ENCODE measurements at places on chromosomes 16 and 17.

GRCh38 chr17:9968881-9969280 lies 63.8 kb upstream of the RCVRN start:
- no peak for DNase-seq

DNA sequence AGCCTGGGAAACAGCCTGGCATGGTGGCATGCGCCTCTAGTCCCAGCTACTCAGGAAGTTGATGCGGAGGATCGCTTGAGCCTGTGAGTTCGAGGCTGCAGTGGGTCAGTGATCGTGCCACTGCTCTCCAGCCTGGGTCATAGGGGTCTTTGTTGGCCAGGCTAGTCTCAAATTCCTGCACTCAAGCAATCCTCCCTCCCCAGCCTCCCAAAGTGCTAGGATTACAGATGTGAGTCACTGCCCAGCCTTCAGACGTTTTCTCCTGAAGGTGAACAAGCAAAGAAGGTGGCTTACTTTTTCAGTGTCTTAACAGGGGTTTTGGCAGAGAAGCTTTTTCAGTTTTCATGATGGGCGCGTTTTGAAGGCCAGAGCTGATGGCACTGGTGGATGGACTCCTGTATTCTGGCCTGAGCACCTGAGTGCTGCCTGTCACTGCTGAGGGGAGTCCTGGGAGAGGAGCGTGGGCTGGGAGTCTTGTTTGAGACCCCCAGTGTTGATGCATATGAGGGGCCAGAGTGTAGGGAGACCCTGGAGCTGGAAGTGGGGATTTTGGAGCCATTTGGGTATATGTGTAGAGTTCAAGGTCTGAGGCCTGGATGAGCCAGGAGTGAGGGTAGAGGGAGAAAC lies 41.4 kb downstream of the FOXK2 start:
- no peak for DNase-seq

GRCh38 chr16:85486256-85486915 lies 126.7 kb upstream of the GSE1 start:
- DNase-seq = no peak

DNA sequence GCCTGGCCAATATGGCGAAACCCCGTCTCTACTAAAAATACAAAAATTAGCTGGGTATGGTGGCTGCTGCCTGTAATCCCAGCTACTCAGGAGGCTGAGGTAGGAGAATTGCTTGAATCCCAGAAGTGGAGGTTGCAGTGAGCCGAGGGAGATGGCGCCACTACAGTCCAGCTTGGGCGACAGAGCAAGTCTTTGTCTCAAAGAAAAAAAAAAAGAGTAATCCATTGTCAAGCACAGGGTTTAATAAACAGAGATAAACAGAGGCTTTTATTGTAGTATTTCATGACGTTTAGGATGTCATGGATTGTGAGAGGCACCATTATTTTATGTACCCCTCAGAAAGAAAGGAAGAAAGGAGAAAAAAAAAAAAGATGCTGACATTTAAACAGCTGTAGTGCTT lies 75.2 kb upstream of the RNU2-1 start:
- DNase-seq = no peak

DNA sequence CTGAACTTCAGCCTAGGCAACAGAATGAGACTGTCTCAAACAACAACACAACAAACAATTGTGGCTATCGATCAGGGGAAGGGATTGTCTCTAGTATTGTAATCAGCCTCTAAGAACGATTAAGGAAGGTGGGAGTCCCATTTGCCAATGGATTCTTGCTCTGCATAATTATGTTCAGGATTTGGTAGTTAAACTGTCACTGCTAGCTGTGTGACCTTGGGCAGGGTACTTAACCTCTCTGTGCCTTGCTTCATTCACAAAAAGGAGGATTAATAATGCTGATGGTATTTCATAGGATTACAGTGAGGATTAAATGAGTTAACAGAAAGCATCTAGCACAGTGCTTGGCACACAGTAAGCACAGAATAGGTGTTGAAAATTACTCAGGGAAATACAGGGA lies 6.7 kb upstream of the SSTR2 start:
- no peak for DNase-seq

- no peak for DNase-seq
These were observed 27.1 kb downstream of the USP10 start for GRCh38 chr16:84726669-84727467.

DNA sequence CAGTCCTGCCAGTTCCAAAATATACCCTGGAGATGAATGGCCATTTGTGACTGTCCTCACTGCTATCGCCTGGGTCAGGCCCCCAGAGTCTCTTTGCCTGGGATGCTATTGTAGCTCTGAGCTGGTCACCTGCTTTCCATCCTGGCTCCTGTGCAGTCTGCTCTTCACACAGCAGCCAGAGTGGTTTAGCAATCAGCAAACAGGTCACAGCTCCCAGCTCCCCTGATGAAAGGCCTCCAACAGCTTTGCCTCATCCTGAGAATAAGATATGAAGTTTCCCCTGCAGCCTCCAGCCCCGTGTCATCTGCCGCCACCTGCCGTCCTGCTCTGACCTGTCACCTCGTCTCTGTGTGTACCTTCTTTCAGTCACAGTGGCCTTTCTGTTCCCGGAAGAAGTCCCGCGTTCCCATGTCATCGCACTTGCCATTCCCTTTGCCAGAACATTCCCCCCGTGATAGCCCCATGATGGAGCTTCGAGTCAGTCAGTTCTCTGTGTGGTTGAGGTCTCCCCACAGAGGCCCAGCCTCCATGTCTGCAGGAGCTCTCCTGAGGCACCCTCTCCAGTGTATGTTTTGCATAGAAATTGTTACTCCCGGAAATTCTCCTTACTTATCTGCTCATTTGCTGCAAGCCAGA lies 281.5 kb downstream of the SNX29 start:
- DNase-seq = no peak

DNA sequence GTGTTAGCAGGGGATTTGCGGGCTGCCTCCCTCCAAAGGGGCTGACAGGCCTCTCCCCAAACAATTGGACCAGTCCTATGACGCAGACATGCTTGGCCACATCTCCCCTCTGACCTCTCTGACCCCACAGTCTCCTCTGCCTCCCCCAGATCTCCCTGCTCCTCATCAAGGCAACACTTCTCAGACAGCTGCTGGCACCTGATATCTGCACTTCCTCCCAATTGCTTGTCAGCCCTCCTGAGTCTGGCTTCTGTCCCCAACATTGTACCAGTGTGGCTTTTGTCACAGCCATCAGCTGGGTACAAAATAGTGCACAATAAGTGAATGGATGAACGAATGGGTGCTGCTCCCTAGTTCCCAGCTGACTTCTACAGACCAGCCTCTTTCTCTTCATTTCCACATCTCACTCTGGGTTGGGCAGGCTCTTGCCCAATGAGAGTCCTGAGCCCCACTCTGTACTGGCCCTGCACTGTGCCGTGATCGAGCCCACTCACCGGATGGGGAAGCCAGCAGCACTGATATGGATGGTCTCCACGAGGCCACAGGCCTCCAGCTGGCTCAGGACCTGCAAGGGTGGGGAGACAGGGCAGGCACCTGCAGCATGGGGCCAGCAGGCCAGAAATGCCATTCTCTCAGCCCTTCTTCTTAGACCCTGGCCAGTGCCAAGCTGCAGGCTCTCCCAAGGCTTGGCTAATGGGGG lies 17.1 kb downstream of the ZNHIT3 start:
- no peak for DNase-seq

DNA sequence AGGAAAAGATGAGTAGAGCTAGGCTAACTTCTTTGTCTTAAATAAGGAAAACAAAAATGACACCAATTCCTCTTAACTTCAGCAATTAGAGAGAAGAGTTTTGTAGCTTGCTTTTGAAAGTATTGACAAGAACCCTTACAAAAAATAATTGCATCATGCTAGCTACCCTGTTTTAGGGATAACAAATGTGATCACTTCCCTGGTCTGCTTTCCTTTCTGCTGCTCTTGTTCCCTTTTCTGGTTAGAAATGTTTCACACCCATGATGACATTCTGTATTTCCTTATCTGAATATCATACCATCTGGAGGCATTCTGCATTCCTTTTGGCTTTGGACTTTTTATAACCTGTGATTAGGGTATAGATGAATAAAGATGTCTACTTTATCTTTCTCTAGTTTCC lies 9.9 kb upstream of the SMIM36 start:
- DNase-seq = no peak

GRCh38 chr17:42928714-42929496 lies 28.3 kb downstream of the G6PC1 start:
- DNase-seq = no peak

DNA sequence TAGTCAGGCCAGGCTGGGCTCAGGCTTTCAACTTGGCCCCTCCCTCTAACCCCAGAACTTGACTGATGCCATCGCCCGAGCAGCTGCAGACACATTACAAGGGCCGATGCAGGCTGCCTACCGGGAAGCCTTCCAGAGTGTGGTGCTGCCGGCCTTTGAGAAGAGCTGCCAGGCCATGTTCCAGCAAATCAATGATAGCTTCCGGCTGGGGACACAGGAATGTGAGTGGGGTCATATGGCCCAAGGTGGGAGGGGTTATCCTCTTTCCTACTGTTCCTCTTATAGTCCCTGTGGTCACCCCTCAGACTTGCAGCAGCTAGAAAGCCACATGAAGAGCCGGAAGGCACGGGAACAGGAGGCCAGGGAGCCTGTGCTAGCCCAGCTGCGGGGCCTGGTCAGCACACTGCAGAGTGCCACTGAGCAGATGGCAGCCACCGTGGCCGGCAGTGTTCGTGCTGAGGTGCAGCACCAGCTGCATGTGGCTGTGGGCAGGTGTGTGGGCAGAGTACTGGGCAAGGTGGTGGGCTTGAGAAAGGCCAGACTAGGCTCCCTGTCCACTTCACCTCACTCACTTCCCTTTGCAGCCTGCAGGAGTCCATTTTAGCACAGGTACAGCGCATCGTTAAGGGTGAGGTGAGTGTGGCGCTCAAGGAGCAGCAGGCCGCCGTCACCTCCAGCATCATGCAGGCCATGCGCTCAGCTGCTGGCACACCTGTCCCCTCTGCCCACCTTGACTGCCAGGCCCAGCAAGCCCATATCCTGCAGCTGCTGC lies 2.1 kb upstream of the NRN1L start:
- DNase-seq = no peak

- DNase-seq = peak; percentile 16
These were observed at the start of gene ARHGAP23 for GRCh38 chr17:38428112-38428642. TSS of gene ARHGAP23 (plus strand) at chr17:38428464. CDS start at chr17:38428486, 22 bp downstream.

DNA sequence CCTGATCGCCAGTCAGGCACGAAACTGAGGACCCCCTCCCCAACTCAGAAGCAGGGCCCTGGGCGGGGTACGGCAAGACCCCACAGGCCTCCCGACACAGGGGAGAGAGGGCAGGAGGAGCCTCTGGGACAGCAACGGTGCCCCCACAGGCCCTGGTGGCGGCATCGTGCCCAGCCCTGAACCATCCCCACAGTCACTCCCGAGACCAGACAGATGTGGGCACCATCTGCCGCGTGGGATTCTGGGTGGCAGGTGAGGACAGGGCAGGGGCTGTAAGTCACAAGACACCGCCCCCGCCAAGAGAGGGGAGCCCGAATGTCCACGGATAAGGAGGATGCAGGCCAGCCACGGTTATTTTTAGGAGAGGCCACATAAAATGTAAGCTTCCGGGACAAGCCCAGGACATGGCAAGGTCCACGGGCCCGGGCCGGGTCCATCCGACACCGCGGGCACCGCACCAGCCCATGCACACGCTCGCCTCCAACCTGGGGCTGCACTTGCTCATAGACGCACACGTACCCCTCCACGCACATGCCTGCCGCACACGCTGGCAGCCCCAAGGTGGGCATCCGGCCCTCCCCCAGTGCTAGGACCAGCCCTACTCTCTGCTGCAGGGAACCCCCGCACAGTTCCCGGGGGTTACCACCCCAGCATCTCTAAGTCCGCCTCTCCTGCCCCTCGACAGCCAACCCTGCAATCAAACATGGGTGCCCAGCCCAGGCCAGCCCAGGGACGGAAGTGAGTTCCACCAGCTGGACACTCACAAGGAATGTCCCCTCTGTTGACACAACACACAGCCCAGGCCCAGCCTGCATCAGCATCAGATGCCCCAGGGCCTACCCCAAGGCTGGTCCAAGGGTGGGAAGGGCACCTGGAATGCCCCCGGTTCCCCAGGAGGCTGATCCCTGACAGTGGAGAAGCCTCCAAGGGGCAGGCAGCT lies 8.2 kb upstream of the PVALEF start:
- DNase-seq = no peak

DNA sequence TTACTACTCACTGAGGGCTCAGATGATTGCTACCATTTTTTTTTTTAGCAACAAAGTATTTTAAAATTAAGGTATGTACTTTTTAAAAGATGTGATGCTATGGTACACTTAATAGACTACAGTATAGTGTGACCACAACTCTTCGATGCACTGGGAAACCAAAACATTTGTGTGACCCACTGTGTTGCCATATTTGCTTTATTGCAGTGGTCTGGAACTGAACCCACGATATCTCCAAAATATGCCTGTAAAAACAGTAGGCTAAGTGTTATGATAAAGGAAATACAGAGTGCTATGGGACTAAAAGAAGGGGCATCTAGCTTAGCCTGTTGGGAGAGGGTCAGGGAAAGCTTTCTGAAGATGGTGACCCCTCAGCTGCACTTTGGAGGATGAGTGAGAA lies 41.6 kb upstream of the HNF1B start:
- DNase-seq = no peak

- peak; percentile 33 for DNase-seq
These were observed 774 bp upstream of the MAF start for GRCh38 chr16:79601092-79601930.

DNA sequence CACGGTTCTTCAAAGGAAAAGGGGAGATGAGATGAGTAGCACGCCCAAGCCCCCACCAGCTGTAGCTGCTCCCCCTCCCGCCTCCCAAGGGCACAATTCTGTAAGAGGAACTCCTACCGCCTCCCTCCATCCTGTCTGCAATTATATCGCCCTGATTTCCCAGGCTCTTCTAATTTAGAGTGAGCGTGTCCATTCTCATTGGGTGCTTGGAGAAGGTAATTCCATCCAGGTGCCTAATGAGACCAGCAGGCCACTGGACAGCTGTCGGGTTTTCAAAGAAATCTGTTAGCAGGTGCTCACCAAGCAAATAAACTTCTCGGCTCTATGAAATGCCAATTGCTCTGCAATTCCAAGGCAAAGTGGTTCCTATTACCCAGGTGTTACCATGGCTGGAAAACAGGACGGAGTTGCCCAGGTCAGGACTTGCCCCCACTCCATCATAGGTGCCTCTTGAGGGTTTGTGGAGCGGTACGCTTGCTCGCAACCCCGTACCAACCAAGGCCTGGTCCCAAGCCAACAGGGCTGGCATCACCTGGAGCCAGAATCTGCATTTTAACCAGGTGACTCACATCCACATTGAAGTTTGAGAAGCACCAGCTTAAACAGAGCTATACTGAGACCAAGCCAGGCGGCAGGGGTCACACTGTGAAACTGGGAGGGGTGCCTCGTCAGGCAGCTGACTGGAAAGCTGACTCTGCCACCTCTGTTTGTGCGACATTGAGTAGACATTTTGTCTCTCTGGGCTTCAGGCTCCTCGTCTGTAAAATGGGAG lies 16.5 kb upstream of the MEAK7 start:
- DNase-seq = no peak
